ENCODE measurements at places on chromosomes 13 and 19.

DNA sequence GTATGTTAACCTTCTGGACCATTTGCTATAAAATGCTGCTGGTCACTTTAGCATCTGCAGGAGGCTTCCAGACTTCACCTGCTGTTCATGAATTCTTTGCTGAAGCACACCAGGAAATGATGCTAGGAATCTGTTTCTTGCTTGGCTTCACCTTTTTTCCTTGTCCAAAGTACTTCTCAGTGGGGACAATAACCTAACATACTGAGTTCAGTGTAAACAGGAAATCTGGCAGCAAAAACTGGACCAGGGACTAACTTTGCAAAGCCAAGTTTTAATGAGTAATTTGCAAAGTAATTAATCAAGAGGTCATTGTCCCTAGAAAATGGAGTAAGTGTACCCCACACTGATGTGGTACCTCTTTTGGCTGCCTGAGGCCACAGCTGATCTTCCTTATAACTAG is 128.4 kb downstream of the RXFP2 start:
- DNase-seq: no peak

GRCh38 chr19:5652261-5652660 is 28.1 kb downstream of the MICOS13 start:
- DNase-seq: no peak

DNA sequence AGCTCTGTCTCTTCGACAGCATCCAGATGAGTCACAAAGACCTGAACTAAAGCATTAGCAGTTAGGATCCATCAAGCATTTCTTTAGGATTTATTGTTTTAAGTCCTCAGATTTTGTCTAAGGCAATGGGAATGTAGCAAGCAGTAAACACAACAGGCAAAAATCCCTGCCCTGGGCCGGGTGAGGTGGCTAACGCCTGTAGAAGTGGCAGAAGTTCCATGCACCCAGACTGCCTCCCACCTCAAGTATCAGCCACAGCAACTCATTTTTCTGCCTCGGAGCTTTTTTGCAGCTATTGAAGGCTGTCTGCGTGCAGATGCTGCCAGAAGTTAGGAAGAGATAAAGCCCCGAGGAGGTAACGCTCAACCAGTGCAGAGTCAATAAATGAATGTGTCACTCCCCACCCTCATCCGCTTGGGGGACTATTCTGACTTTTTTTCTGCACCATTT is 47.1 kb upstream of the MRI1 start:
- no peak for DNase-seq

DNA sequence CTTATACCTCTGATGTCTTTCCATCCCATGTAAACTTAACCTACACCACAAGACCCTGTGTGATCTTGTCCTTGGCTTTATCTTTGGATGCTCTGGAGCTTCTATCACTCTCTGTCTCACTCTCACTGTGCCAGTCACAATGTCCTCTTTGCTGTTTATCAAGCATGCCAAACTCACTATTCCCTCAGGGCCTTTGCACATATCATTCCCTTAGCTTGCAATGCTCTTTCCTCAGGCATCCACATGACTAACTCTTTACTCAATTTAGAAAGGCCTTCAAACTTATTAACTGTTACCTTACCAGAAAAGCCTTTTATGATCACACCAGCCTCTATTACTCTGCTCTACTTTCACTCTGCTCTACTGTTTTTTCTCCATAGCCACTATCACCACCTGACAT is 354.1 kb downstream of the RFC3 start:
- DNase-seq: no peak

DNA sequence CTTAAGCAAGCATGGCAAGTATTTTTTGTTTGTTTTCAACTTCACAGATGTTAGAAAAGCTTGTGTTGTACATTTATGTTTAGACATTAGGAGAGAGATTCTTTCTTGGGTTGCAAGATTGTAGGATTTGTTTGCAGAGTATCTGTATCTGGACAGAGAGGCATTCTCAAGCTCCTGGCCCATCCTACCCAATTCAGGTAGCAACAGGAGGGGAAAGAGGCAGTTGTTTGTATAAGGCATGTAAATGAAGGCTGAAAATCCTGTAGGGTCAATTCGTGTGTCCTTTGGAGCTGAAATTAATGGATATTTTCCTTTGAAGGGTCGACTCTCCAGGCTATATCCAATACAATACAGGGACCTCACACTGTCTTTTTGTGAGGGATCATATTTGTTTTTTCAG is 147.3 kb downstream of the KCNRG start:
- no peak for DNase-seq

GRCh38 chr19:4144666-4145249 is 8.7 kb upstream of the CREB3L3 start:
- no peak for DNase-seq

- DNase-seq: peak; percentile 88
Observed at GRCh38 chr19:17488593-17489391, 18.5 kb downstream of the SLC27A1 start.

GRCh38 chr13:101736566-101736965 is 284.1 kb downstream of the ITGBL1 start:
- DNase-seq: no peak

DNA sequence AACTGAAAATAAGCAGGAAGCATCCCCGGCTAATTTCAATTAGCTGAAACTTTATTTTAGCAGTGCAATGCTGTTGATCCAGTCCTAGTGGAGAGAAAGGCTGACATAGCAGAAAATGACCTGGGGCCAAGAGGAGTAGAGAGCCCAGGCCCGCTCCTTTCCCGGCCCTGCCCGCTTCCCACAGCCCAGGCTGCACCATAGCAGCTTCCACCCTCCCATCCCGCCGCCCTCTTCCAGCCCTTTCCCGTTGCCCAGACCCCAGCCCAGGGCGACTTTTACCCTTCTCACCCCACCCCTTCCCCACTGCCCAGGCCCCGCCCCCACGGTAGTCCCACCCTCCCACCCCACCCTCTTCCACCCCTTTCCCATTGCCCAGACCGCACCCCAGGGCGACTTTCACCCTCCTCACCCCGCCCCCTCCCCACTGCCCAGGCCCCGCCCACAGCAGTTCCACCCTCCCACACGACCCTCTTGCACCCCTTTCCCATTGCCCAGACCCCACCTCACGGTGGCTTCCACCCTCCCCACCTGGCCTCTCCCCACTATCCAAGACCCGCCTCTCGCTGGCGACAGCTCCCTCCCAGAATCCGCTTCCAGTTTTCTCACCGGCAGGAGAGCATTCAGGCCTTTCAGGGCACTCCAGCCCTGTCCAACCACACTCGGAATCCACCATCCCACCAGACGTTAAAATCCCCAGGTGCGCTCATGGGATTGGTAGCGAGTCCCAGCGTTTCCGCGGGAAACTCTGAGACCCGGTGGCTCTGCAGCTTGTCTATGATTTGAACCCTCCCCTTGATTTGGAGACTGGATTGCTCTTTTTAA is 8.3 kb downstream of the ZNF160 start:
- DNase-seq: no peak

DNA sequence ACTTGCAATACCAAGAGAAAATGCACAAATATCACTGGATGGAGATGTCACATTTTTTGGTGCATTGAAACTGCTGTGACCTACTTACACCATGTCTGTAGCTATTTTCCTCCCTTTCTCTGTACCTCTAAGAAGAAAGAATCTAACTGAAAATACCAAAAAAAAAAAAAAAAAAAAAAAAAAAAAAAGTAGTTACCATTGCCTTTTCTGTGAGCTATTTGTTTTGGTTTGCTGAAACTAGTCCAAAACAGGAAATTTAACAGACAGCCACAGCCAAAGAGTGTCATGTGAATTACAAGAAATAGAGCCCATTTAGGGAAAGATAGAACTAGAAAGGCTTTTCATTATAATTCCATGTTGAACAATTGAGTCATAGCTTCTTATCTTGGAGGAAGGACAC is 37.3 kb downstream of the TNFSF13B start:
- DNase-seq: no peak

- DNase-seq: no peak
Observed at GRCh38 chr19:3140667-3141038, 4.8 kb downstream of the GNA15 start.

DNA sequence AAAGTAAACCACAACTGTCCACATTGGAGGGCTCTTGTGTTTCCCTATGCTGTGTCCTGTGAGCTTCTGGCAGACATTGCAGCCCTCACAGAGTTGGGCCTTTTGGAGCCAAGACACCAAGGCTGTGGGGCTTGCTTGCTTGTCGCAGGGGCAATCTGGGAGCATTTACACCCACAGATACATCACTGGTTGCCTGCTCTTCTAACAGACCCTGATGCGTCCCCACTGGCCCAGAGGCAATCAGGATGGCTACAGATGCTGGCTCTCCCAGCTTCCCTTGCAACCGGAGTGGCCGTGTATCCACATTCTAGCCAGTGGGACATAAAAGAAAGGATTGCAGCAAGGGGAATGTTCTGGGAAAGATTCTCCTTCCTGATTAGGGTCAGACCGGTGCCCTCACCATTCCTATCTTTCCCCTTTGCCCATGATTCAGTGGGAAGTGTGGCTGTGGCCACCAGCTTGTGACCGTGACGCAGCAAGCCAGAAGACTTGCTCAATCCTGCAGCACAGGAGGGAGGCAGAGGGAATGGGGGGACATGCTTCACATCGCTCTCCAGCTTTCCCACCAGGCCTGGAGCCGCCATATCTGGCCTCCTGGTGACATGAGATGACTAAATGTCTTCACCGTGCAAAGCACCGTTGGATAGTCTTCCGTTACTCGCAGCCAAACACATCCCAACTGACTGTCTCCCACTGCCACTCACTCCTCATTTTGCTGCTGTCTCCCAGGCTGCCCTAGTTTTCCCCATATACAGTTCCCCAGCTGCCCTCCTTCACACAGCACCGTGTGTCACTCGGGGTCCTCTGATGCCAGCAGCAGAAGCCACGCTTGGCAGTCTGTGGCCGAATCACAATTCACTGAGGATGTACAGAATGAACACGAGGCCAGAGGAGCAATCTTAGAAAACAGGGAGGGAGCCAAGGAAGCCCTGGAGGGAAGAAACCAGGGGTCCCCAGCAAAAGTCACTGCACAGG is 151.0 kb downstream of the DPF1 start:
- no peak for DNase-seq

GRCh38 chr13:97239943-97240787 is 18.0 kb downstream of the MBNL2 start:
- DNase-seq: no peak

- DNase-seq: no peak
Observed at GRCh38 chr13:28326056-28326455, 168.9 kb downstream of the FLT1 start.

- DNase-seq: no peak
Observed at GRCh38 chr13:98176777-98177608, at the start of gene RNF113B. Gene RNF113B, minus strand, starts transcription at chr13:98177269. Its CDS starts 33 bp downstream, at chr13:98177236.

GRCh38 chr19:45502111-45502510 is 3.9 kb downstream of the PPM1N start:
- DNase-seq: no peak

DNA sequence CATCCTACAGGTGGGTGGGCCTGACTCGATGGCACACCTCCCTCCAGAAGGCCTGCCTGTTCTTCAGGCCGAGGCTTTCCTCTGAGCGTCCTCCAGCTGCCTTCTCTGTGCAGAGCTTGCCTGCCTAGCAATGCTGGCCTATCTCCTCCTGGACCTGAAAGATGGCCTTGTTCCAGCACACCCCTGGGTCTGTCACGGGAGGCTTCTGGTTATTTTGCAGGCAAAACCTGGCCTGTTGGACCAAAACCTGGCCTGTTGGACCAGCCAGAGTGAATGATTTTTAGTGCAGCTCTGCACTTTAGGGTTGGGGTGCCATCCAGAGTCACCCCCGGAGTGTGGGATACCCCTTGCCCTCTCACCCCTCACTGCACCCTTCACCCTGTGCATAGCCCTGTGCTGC is 128.4 kb downstream of the KATNAL1 start:
- no peak for DNase-seq

GRCh38 chr19:23460656-23461055 is 65.4 kb upstream of the ZNF91 start:
- no peak for DNase-seq

GRCh38 chr19:55273978-55274707 is 5.8 kb downstream of the HSPBP1 start:
- DNase-seq: no peak

- DNase-seq: no peak
Observed at GRCh38 chr13:23399347-23399746, 34.2 kb downstream of the SACS start.

- no peak for DNase-seq
Observed at GRCh38 chr19:33310606-33311325, 8.4 kb upstream of the CEBPA start.

DNA sequence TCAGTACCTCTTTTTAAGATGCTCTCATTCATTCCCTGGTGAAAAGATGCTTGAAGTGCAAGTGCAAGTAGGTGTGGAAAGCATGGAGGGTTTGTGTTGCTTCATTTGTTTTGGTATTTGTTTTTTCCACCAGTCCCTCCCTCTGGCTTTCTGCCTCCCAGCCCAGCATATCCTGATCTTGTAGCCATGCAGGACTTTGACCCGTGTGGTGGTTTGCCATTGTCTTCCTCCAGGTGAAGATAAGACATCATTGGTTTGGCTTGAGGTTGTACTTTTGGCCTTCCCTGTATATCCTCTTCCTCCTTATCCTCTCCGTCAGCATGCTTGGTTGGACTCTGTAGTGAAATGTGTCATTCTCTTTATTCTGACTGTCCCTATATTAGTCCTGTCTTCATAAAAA is 9.1 kb downstream of the SPINT2 start:
- no peak for DNase-seq

DNA sequence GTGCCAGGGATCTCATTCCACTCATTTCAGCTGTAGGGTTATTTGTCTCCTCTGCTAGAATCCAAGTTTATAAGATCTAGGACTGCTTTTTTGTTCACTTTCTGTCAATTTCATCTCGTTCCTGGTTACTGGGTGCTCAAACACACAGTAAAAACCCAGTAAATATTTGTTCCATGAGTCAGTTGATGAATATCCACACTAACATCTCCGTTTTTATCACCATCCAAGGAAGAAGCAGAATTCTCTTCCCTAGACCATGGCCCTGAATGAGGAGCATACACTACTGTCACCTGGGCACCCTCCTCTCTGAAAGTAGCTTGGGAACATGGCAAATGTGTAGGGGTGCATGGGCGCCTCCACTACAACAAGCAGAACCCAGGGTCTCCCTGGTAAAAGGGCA is 390.8 kb downstream of the FOXO1 start:
- no peak for DNase-seq

GRCh38 chr13:78881054-78881453 is 222.1 kb upstream of the OBI1 start:
- no peak for DNase-seq

GRCh38 chr13:95834134-95834765 is 157.3 kb downstream of the DNAJC3 start:
- DNase-seq: peak; percentile 72

- no peak for DNase-seq
Observed at GRCh38 chr13:51913421-51914136, 51.8 kb downstream of the CCDC70 start.

- DNase-seq: no peak
Observed at GRCh38 chr19:57212109-57212508, 18.7 kb upstream of the AURKC start.

DNA sequence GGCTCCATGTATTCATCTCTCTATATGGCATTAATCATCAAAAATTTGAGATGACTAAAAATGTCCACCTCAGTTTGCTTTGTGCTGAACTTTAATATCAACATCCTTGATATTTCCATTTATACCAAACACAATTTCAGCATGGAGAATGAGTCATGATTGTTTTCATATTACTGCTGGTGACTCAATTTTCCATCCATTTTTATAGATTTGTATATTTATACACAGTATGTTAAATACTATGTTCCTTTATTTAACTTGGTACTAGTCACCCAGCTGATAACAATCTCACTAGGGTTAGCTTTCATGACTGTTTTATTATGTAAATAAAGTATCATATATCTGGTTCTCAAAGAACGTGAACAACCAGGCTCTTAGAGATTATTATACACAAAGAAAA is 1255.1 kb downstream of the SLITRK1 start:
- DNase-seq: no peak

GRCh38 chr13:23608701-23609413 is 38.6 kb downstream of the TNFRSF19 start:
- no peak for DNase-seq
